HFFc6 (cell line): ENCODE measurements at places on chromosomes 16 and 17. TPM values are rescaled to one million over a fixed set of nuclear protein-coding genes. Genes with fewer than 3 reads are reported as not detected.
A peak's percentile ranks its signal among the peaks of the same experiment; 100 is the strongest.

CLN3 gene
- total RNA-seq: 18.5 to 29.3 TPM (median 26.9 TPM) in 3 replicates

- H3K4me1 ChIP-seq: peaks cover 61% of the 10 kb centered on the region
- H3K36me3 ChIP-seq: peaks cover 8% of the 10 kb centered on the region
- peak overlapping the region; percentile 27; the same call in 1 of the 2 replicates for H3K4me3 ChIP-seq
- peak; percentile 63 for DNase-seq
- H3K27ac ChIP-seq: peak overlapping the region; percentile 69
- H3K27me3 ChIP-seq: no peaks in the 10 kb centered on the region; the same call in 1 of the 2 replicates
These were observed 237.3 kb upstream of the WSCD1 start for GRCh38 chr17:5832886-5833285.

- H3K36me3 ChIP-seq: no peaks in the 10 kb centered on the region
- no peak overlapping the region for H3K4me3 ChIP-seq
- peaks cover 30% of the 10 kb centered on the region for H3K4me1 ChIP-seq
- peaks cover 9% of the 10 kb centered on the region for H3K27me3 ChIP-seq
- no peak overlapping the region for H3K27ac ChIP-seq
These were observed 13.3 kb upstream of the WNT3 start for GRCh38 chr17:46831573-46832330.

NPW gene
- 0.89 and 1.9 TPM in 2 replicates for total RNA-seq

C16orf54 gene
- not detected in 3 replicates for total RNA-seq
